ENCODE measurements at places on chromosomes 5 and 9.
A peak's percentile ranks its signal among the peaks of the same experiment; 100 is the strongest.

- DNase-seq, result no peak
Observed at GRCh38 chr9:81141961-81142360, 547.4 kb downstream of the TLE1 start.

DNA sequence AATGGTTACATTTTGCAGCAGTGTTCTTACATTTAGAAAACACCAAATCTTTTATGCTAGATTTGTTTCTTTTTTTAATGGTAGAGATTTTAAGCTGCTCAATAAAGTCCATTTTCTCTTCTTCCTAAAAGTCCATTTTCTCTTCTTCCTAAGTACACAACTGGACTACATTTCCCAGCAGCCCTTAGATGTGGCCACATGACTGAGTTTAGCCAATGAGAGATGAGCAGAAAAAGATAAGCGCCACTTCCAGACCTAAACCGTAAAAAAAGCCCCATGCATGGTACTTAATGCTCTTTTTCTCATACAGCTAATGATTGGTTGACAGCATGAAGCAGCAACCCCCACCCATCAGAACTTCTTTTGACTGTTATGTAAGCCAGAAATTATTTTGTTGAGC, 206.7 kb downstream of the FAM114A2 start:
- no peak for DNase-seq

- DNase-seq, result no peak
Observed at GRCh38 chr5:179577286-179577960, 27.1 kb downstream of the RUFY1 start.

DNA sequence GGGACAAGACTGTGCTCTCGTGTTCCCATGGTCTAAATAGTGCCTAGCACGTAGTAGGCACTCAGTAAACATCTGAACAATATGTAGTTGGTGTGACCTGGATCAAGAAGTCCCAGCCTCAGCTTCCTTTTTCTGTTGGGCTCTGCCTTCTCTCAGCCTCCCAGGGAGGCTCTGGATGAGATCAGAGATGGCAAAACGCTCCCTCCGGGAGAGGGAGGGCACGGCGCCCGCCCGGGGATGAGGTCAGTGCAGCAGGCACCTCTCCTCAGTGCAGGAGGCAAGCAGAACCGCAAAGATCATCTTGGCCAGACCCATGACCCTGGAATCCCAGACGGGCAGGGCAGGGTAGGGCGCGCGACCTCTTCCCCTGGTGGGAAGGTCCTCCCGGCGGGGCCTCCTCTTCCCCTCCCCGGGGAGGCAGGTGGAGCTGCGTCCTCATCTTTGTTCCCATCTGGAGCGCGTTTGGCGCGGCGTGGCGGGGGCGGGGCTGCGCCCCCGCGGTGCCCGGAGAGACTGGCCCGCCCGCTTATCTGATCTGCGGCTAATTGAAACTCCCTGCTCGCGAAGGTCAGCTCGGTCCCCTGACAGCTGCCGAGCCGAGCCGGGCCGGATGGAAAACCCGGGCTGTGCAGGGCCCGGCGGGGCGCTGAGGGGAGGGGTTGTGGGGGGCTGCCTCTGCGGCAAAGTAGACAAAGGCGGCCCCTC, 60.9 kb downstream of the CXXC5 start:
- DNase-seq, result no peak

GRCh38 chr9:108582726-108583125, 273.1 kb downstream of the ACTL7B start:
- DNase-seq, result no peak

GRCh38 chr9:107284636-107285035, 1.6 kb downstream of the RAD23B start:
- no peak for DNase-seq

DNA sequence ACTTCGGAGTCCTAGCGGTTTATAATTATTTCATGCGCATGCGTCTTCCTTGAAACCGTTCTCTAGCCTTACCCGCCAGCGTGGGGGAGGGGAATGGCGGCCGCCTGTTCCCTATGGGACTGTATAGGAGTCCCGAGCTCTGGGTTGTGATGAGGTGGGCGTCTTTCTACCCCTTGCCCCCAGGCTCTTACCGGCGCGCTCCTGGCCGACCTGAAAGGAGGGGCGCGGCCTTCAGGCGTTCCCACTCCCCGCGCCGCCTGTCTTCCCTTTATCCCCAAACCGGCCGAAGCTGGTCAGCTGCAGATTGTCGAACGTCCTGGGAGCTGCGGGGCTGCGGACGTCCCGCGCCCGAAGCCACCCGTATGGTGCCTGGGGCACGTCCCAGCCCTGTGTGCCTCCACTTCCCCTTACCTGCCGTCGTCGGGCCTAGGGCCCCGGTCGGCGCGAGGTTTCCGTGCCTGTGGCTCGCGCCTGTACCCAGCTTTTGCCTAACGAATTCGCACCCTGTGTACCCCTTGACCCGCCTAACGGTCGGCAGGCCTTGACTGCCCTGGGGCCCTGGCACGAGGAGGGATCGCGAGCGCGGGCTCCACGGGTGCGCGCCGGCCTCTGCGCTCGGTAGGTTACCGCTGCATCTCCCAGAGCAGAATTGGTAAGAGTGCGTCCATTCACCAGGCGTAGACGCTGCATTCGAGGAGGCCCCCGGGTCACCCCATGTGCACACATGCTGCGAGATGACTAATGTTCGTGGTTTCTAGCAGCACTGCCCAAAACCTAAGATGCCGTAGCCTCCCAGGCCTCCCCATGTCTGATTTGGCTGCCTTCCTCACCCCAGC, 653 bp upstream of the HNRNPH1 start:
- DNase-seq, result peak; percentile 50

DNA sequence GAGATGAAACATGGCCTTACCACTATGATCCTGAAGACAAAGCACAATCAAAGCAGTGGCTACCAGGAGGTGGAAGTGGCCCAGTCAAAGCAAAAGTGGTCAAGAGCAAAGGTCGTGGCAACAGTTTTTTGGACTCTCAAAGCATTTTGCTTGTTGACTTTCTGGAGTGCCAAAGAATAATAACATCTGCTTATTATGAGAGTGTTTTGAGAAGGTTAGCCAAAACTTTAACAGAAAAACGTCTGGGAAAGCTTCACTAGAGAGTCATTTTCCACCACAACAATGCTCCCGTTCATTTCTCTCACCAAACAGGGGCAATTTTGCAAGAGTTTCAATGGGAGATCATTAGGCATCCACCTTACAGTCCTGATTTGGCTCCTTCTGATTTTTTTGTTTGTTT, 33.6 kb upstream of the MAMDC2 start:
- no peak for DNase-seq

DNA sequence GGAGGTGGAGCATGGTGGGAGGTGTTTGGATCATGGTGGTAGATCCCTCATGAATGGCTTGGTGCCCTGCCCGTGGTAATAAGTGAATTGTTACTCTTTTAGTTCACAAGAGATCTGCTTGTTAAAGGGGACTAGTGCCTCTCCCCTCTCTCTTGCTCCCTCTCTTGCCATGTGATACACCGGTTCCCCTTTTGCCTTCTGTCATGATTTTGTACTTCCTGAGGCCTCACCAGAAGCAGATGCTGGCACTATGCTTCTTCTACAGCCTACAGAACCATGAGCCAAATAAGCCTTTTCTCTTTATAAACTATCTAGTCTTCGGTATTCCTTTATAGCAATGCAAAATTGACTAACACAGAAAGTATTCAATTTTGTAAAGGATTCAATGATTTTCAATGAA, 817.1 kb downstream of the TLR4 start:
- no peak for DNase-seq

DNA sequence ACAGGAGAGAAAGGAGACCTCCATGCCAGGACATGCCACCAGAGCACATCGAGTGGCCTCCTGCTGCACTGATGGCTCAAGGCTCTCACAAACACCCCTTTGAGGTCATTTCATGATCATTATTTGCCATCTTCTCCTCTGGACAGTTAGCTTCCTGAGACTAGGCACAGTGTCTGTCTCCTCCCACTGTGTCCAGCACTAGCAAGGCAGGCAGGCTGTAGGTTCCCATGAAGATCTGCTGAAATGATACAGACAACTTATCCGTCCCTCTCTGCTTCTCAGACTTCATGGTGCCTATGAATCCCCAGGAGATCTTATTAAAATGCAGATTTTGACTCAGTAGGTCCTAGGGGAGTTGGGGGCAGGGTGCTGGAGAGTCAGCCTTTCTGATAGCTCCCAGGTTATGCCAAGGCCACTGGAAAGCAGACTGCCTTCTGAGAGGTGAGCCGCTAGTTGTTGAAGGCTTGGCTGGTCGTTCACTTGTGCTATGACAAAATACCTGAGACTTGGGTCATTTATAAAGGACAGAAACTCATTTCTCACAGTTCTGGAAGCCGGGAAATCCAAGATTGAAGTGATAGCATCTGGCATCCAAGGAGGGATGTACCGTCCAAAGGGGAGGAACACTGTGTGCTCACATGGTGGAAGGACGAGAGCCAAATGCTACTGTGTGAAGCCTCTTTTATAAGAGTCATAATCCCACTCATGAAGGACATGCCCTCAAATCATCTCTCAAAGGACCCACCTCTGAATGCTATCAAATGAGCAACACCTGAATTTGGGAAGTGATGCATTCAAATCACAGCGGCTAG, 183.4 kb downstream of the SPOCK1 start:
- DNase-seq, result no peak

GRCh38 chr9:137070201-137070905, at the start of gene SAPCD2:
SAPCD2 (minus strand) TSS chr9:137070557; CDS start chr9:137070460, 97 bp downstream.
- DNase-seq, result peak; percentile 85

- DNase-seq, result no peak
Observed at GRCh38 chr5:176916337-176916736, 17.2 kb upstream of the HK3 start.

DNA sequence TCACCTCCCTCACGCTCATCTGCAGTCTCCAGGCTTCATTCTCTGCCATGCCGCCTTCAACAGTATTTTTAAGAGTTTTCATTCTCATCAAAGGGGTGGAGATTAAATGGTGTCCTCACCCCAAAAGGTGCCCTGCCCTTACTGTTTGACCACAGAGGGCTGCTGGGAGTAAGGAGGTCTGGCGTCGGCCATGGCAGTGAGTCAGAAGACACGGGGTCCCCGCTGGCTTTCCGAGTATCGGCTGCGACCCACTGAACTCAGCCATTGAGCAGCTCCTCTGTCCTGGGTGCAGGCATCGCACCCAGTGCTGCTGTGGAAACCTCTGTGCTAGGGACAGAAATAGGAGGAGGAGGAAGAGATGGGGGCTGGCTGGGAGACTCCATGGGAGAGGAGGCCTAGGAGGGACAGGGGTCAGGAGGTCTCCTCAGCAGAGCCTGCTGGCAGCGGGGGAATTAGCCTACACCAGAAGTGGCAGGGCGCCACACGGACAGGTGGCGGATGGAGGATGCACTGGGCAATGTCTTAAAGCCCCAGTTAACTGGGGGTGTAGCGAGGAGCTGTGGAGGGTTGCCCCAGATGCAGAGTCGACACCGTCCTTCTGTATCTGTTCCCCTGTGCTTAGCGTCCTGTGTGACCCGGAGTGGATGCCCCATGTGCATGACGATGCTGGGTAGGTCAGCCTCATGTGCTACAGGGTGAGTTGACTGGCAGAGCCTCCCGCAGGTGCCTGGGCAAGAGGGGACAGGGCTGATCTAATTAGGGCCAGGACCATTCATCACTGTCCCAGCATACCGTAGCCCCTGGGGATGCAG, 15.4 kb upstream of the PLEKHG4B start:
- DNase-seq, result no peak

GRCh38 chr5:13816126-13816525, 128.4 kb downstream of the DNAH5 start:
- DNase-seq, result no peak

GRCh38 chr5:153099328-153099727, 391.1 kb upstream of the GRIA1 start:
- no peak for DNase-seq

- DNase-seq, result no peak
Observed at GRCh38 chr9:134213508-134213850, 49.1 kb upstream of the RNU6ATAC start.

DNA sequence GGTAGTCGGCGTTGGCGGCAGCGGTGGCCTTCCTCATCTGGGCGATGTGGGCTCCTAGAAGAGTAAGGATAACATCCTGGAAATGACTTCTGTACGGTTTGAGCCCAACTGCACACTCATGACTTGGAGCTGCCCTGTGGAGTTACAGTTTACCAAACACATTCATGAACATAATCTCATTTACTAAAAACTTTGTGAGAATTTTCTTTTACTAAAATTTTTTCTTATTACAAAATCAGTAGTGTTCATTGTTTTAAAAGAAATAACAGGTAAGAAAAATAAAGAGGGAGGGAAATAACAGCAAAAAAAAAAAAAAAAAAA, 5.3 kb downstream of the FOXE1 start:
- DNase-seq, result no peak

GRCh38 chr9:20604562-20604961, 17.7 kb downstream of the MLLT3 start:
- DNase-seq, result no peak

DNA sequence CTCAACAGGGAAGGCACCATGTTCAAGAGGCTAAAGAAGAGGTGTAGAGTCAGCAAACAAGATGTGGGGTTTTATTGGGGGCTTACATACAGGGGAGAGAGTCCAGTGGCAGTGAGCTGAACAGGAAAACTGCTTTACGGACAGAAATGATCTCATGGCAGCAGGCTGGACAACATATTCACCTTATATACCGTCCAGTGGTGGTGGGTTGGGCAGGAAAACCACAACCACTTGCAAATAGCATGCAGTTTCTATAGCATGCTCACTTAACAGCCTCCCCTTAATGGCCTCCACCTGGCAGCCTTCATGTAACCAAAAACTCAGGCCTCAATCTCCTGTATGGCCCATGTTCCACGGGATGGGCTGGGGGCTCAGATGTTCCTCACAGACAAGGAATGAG, 5.4 kb downstream of the TNFSF8 start:
- no peak for DNase-seq

GRCh38 chr5:150774145-150774544, 4.4 kb upstream of the SMIM3 start:
- no peak for DNase-seq

DNA sequence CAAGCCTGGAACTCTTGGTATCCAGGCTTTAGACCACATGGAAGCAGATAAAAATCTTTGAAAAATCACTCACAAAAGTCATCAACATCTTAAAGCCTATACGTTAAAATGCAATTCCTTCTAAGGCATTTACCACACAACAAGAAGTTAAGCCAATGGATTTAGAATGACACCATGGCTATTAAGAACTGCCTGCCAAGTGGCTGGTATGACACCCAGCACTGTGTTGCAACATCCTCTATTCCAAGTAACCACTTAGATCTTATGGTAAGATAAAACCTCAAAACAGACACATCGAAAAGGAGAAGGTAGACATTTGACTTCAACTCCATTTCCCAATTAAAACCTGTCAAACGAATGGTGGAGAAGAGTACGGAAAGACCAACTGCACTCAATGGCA, 344.2 kb upstream of the SLC30A5 start:
- no peak for DNase-seq

DNA sequence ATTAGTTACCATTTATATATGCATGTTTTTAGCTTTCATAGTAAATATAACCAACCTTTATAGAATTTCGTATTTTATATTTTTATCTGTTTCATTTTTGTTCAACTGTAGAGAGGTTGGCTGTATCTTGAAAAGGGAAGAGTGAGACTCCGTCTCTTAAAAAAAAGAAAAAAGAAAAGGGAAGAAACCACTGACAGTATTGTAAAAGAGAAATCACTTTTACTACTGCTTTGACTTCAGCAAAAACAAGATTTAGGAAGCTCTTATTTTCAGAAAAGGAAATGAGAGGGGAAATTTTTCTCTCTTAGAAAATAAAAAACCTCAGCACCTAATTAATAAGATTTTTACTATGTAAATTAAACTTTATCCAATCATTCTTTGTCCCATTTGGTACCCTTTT, 14.4 kb downstream of the POLK start:
- DNase-seq, result no peak
